ENCODE measurements at places on chromosomes 6 and 20.

GRCh38 chr20:56802805-56803204 lies 173.7 kb downstream of the TFAP2C start:
- DNase-seq: no peak

DNA sequence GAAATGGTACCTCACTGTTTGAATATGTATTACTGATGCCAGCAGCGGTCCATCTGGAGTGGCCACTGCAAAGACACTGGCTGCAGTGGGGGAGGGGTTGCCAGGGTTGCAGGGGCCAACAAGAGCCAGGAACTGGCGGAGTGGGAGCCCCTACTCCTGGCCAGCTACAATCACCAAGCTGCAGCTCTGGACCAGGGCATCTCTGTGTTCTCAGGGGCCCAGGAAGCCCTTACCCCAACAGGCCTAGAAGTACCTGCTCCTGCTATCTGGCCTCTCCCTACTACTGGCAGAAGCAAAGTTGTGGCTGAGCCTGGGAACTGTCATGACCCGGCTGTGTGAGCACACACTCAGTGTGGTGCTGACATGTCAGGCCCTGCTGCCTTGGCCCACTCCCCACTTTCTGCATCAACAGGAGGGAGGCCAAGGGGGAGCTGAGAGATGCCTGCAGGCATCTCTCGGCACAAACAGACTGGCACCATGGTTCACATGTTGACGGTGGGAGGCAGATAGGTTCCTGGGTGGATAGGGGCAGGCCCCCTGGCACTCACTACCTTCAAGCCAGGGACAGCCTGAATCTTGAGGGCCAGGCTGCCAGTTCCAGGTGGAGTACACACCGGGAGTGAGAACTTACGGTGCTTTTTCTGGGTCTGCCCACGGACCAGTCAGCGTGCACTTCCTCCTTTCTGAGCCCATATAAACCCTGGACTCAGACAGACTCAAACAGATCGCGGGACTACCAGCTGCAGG lies 1188.0 kb downstream of the GRIK2 start:
- no peak for DNase-seq

DNA sequence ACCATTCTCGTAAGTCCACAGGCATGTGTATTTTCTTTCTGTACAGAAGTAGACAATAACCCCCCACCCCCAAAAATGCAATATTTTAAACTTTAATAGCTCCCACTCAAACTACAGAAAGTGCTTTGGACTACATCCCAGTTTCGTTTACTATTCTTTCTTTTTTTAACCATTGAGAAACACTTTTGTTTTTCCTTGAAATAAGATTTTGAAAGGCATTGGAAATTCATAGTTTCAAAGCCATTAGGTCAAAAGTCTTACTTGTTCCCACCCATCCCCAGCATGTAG lies 140.0 kb downstream of the KIF16B start:
- no peak for DNase-seq

DNA sequence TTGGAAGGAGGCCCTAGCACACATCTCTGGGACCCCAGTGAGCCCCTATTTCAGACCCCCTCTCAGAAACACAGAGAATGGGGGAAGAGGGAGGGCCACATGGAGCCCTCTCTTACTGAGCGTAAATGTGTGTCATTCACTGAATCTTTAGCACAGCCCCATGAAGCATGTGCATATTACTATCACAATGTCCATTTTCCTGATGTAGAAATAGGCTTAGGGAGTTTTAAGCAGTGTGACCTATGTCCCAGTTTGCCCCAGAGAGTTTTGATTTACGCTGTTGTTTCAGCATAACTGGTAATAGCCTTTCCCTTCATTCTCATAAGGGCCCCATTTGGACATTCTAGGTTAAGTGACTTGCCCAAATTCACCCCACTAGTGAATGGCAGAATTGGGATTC lies 25.0 kb upstream of the TCP11 start:
- no peak for DNase-seq

DNA sequence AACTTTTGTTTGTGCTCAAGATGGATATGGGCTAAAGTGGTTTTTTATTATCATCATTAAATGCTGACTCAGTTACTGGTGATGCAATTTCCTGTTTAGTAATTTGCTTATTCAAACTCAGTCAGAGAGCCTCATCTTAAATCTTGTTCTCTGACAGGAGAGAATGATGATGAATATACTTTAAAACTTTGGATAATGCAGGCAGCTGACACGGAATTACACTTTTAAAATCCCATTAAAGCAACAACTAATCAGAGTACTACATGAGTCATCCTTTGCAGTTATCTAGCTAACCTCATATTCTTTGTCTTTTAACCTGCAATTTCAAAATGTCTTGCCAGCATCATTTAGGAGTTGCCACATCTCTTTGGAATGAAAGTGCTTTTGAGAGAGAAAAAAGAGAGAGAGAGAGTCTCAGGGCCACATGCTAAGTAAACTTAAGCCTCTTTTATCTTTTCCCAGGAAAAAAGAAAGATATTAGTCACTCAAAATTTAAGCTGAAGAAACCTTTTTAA lies 9.2 kb upstream of the C6orf141 start:
- no peak for DNase-seq

DNA sequence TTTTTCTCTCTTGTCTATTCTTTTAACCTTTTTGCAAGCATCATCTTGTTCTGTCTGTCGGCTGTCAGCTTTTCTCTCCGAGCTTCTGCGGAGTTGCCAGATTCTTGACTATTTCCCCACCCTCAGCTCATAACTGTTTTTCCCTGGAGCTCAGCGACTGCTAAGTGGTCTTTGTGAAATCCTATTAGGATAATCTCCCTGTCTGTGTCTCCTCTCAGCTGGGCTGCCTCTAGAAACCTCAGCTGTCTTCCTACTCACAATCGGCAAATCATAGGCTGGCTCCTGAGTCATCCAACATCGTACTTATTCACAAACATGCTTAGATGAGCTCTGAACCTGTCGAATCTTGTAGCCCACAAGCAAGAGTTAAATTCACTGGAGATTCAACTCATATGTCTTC lies 332.3 kb downstream of the PTPRT start:
- DNase-seq: no peak

DNA sequence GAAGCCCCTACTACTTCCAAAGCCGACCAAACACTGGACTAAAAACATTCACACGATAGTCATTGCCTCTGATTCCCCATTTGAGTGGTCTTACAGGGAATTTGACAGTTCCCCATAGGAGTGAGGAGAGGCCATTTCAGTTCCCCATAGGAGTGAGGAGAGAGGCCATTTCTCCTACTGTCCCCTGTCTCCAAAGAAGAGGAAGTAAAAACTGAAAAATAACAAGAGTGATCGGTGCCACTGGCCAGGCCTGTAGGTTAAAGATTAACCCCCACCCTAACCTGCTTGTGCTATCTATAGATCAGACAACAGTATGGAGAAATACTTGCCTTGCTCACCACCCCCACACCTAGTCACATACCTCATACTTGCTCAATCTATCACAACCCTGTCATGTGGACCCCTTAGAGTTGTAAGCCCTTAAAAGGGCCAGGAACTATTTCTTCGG lies 204.0 kb upstream of the MOCS1 start:
- no peak for DNase-seq

DNA sequence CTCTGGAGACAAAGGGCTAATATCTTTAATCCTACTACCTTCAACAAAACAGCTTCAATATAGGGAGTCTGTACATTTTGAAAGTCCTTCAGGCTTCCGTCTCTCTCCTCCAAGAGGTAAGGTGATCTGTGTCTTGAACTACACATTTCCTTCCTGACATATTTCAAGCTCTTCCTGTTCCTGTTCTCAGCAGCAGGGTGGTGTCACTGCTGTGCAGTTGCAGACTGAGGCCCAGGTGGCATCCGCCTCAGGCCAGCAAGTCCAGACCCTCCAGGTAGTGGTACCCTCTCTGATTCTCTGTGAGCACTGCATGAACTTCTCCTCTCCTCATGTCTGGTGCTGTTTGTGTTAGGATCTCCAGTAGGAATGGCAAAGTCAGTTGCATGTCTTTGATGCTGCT lies 7.8 kb downstream of the NFYA start:
- DNase-seq: no peak

- DNase-seq: no peak
These were observed 300.3 kb upstream of the ID4 start for GRCh38 chr6:19536838-19537237.

GRCh38 chr20:31674895-31675827 lies 37.4 kb downstream of the COX4I2 start:
- peak; percentile 52 for DNase-seq

- DNase-seq: no peak
These were observed 235.8 kb upstream of the RIN2 start for GRCh38 chr20:19522071-19522801.

- no peak for DNase-seq
These were observed 24.0 kb downstream of the FGD2 start for GRCh38 chr6:37029249-37029971.

DNA sequence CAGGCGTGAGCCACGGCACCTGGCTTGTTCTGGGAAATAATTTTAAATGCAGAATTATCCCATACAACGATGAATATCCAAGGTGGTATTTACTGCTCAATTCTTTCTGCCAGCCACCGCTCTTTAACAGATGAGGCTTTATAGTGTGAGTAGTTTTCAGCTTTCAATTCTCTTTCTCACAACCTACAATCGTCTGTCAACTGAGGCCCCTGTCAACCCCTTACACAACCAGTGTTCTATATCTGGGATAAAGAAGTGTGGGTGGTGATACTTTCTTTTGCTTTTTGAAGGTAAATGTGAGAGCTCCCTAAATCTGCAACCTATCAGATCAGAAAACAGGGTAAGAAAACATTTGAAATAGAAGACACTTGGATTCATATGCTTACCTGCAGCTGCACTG lies 22.5 kb downstream of the STAU1 start:
- no peak for DNase-seq

GRCh38 chr20:6744180-6744579 lies 23.3 kb upstream of the BMP2 start:
- DNase-seq: no peak

GRCh38 chr6:161327360-161327953 lies 53.6 kb upstream of the AGPAT4 start:
- no peak for DNase-seq

- no peak for DNase-seq
These were observed 4.6 kb downstream of the TFEB start for GRCh38 chr6:41730531-41731436.

DNA sequence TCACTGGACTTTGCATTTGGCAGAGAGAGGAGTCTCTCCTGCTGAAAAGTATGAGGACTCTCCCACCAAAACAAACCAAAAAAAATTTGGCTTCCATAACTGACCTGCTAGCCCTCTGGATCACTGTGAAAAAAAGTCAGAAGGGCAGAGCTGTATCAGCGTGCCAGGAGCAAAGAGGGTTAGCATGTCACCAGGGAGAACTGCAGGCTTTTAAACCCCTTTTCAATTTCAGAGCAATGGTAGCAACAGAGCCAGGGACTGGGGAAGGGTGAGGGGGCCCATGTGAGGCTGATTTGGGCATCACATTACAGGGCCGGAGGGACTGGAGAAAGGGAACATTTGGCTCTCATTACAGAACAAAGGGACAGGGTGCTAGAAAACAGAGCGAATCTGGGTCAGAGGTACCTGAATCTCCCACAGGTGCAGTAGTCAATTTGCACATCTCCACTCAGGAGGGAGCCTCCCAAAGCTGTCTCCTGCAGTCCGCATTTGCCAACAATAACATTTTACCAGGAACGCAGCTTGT lies 185.7 kb upstream of the EYA4 start:
- DNase-seq: no peak

- DNase-seq: no peak
These were observed 28.2 kb downstream of the SLC12A5 start for GRCh38 chr20:46056970-46057855.

GRCh38 chr6:47352194-47352920 lies 42.7 kb upstream of the TNFRSF21 start:
- DNase-seq: no peak

Measured in thoracic aorta (tissue), 2 donors.